ENCODE measurements at places on chromosomes 7 and 10.

DNA sequence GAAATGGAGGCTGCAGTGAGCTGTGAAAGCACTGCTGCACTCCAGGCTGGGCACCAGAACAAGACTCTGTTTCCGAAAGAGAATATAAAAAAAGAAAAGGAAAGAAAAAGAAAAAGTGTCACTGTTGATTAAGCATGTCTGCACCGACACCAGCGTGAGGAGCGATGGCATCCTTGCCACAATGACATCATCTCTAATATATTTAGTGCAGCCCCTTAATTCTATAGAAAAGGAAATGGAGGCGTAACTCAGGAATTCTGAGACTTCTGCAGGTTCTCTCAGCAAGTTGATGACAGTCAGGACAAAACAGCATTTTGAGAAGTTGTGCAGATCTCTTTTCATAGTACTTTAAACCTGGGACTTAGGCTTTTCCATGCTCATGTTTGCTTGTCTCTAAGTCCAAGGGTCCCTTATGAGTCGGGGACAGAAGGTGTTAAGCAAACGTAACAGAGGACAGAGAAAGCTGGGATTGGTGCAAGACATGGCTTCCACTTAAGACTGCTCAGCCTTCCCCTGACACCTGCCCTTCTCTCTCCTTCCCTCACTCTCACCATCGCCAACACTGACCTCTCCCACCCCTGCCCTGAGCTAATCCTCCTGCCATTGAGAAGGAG is 16.9 kb upstream of the ANKRD1 start:
- no peak for DNase-seq

DNA sequence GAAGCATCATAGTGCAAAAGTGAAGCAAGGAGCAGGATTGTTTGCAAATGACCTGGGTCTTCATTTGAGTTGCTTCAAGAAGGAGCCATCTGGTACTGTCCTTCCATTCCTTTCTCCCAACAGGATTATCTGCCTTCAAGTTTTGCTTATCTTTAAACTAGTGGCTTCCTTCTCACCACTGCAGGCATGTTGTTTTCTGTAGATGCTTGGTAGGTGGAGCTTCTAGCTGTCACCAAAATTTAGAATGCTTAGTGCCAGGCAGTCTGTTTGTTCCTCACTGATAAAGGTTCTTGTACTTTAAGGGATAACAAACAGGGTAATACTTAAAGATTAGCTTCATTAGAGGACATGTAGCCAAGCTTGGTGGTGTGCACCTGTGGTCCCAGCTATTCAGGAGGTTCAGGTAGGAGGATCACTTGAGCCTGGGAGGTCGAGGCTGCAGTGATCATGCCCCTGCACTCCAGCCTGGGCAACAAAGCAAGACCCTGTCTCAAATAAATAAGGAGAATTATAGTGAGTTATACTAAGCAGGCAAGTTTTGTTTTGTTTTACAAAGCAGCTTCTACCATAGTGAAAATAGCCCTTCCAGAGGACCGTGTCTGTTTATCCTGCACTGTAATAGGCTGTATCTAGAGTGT is 5.7 kb downstream of the ARL5B start:
- no peak for DNase-seq

- no peak for DNase-seq
Observed at GRCh38 chr7:128132426-128133069, 101.3 kb upstream of the LRRC4 start.

GRCh38 chr7:52120912-52121311 is 804.3 kb upstream of the COBL start:
- no peak for DNase-seq

- DNase-seq = no peak
Observed at GRCh38 chr7:134452991-134453473, 5.9 kb downstream of the AKR1B1 start.

DNA sequence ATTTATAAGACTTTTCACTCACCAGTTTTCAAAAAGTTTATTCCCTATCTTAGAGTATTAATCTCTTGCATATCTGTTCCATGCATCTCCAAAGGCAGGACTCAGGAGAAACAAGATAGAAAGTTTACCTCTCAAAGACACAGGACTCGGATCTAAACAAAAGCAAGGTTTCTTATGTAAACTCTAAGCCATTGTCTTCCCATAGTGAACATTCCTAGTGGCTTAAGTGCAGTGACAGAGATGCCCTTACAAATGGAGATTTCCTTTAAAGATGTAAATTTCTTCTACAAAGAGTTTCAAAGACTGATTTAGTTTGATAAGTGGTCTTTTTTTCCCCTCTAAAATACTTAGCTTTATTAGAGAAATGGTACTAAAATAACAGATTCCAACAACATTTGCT is 209.8 kb downstream of the ACTR3B start:
- DNase-seq = no peak

DNA sequence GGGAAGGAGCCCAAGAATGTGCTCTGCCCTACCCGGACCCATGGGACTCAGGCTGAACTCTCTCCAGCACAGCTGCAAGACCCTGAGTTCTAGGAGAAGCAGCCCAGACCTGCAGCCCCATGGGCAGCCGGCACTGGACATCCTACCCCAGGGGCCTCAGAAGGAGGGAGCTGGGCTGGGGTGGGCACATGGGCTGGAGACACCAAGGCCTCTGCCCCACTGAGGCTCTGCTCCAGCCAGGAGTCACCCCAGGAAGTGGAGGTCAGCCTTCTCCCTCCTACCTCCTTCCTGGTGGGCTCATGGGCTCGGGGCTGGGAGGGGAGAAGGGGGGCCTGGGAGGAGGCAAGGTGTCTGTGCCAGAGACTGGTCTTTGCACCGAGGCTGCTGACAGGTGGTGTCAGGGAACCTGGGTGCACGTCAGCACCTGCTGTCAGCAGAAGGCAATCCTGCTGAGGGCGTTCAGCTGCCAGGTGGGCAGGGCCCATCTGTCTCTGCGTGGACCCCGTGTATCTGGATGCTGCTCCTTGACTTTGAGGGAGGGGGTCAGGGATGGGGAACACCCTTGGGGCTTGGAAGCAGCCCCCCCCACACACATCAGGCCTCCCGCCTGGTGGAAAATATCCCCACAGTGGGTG is 95.2 kb downstream of the PDGFA start:
- DNase-seq = no peak

- DNase-seq = no peak
Observed at GRCh38 chr7:135859538-135859937, 110.9 kb upstream of the FAM180A start.

DNA sequence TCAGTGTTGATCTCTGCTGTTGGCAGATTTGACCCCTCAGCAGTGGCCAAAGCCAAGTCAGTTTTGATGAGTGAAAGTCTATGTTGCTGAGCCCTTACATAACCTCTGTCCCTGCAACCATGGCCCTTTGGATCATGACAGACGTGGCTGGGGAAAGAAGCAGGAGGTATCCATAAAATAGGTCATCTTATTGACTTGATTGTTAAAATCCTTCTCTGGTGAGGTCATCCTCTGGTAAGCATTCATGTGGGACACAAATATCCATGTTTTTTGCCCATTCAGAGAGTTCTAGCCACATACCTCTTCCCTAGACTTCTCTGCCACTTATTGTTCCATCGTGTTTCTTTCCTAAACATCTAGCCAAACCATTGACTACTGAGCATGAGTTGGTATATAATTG is 251.9 kb upstream of the PTER start:
- DNase-seq = no peak

DNA sequence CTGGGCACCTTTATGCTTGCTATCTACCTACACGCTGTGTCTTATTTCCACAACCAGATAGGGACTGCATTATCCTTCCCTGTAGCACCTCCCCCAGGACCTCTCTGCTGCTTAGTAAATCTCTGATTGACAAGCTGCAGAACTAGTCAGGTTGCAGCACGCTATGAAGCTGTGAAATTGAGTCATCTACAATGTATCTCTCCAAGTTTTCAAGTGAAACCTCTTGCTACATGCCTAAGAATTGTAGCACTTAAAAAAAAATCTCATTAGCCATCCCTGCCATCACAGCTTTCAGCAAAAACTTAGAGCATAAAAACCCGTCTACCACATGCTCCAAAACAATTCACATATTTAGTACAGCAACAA is 69.7 kb upstream of the FGFR2 start:
- no peak for DNase-seq

GRCh38 chr7:16648551-16648950 is 2.6 kb downstream of the BZW2 start:
- DNase-seq = no peak

- DNase-seq = no peak
Observed at GRCh38 chr7:78487464-78487863, 688.9 kb downstream of the PHTF2 start.

DNA sequence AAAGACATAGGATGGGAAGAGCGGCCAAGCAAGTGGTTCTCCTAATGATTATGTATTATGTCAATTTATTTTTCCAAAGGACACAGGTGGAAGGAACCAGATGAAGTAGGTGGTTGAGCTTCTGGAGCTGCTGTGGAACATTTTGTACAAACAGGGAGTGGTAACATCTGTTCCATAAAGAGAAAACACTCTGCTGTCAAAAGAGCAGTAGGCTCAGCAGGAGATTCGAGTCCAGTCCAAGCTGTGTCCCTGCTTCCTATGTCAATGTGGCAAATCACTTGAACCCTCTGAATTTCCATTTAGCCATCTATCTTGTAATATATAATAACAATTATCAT is 448.0 kb upstream of the ANKRD30A start:
- no peak for DNase-seq

GRCh38 chr7:111755383-111755782 is 193.1 kb upstream of the IMMP2L start:
- DNase-seq = no peak

Data from neural crest cell (in vitro differentiated cells).